ENCODE measurements at places on chromosomes 1 and 21. TPM values are rescaled to one million over a fixed set of nuclear protein-coding genes. Genes with fewer than 3 reads are reported as not detected.

DNA sequence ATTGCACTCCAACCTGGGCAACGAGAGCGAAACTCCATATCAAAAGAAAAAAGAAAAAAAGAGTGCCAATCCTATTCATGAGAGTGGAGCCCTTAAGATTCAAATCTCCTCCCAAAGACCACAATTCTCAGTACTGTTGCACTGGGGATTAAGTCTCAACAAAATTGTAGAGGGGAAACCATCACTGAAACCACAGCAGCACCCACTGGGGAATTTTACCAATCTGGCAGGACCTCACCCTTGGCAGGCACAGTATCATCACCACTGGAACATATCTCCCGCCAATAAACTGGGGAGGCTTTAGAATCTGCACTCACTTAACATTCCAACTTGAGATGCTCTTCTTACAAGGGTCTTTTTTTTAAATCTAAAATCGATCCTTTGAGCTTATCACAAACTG, 41.0 kb downstream of the LRRC40 start:
- no peak for DNase-seq

DNA sequence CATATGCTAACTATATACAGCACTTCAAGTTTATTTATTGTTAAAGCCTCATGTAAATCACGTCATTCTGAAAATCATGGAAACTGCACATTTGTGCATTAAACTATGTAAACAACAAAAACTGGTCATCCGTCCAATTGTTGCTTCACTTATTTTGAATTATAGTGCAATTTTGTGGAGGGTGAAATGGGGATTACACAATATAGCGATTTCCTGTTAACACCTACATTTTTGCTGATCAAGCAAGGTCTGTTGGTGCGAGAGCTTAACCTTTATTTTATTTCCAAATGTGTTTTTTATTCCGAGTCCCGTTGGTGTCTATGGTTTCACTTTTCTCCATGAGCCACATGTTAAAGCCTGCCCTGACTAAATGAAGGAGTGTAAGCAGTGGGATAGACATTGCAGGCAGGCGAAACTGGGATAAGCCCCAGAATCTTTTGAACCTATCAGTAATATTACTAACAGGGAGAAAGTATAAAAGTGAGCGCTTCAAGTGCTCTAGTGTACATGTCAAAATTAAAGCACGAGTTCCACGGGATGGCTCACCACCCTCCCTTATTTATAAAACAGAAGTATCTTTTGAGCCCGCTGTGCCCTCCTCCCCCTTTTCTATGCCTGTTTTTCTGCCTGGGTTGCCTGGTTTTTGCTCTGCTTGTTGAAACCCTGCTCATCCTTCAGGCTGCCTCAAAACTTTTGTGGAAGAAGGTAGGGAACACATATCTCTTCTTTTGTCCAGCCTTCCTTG, 120.7 kb downstream of the NFIA start:
- no peak for DNase-seq

DNA sequence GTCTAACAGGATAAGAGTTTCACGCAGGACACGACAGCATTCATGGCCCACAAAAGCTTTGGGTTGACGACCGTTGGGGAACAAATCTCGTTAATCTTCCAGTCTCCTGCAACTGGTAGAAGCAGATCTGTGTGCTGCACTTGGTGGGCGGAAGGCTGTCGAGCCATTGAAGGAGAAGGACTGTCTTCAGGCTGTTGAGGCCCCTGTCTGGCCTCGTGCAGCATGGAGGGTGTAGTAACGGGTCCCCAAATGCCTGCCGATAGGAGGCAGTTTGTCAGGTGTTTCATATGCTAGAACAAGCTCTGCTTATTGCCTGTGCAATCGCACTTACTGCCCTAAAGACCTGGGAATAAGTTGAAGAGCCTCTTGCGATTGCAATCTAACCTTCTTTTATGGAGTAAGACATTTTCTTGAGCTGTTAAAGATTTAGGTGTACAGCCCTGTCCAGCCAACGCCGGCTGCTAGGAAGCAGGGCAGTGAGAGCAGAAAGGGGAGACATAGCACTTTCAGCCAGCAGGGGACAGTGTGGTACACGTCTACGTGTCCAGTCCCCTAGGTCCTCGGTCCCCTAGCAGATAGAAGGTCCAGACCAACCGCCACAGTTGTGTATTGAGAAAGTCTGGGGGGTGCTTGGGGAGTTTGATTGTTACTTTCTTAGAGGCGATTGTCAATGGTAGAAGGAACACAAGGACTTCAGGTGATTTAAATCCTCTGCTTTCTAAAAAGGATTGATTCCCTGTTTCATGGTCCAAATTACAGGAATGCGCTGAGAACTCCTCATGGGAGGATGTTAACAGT, 102.3 kb upstream of the TMPRSS2 start:
- DNase-seq: peak; percentile 52

DNA sequence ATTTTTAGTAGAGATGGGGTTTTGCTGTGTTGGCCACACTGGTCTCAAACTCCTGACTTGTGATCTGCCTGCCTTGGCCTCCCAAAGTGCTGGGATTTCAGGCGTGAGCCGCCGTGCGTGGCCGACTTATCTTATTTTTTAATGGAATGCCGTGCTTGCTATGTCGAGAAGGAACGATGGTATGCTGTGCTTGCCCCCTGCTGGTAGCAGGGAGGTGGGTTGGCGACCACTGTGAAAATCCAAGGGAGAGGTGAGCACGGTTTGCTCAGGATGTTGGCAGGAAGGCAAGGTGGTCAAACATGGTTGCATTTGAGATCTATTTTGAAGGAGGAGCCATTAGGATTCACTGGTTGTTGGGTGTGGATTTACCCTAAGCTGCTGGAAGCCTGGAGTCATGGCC, 45.8 kb upstream of the RCC2 start:
- DNase-seq: no peak

DNA sequence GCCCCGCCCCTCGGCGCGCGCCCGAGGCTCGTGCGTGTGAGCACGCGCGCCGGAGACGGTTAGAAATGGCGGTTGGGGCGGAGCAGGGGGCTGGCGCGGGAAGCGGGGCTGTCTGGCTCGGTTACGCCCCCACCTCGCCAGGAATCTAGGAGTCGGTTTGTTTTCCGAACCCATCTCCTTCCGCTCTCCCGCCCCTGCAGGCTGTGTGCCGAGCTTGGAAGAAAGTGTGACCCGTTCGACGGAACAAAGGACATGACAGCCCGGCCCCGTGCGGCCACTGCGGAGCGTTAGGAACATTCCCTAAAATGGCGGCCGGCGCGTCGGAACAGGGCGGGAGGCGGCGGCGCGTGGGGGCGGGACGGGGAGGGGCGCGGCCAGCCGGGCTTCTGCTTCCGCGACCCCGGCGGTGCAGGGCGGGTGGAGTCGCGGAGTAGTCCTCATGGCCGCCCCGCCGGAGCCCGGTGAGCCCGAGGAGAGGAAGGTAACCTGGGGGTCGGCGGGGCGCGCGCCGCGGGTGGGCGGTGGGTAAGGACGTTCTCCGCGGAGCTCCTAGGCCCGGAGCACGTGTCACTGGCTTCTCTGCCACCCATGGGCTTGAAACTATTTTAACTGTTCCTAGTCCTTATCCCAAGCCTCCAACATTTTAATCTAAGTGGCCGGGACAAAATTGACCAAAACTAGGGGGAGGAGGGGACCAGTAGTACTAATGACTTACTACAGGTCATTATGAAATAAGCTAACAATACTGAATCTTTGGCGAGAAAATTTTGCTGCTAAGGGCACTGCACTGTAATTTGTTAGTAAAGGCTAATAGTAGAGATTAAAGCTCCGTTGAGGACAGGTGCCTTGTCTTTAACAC, at the start of gene COX20:
Gene COX20 (plus strand): TSS at position 383 of the 859 bp plus-strand sequence. CDS start 57 bp downstream, at position 440.
- peak; percentile 96 for DNase-seq

GRCh38 chr1:155081472-155082300, 3.0 kb downstream of the EFNA3 start:
- no peak for DNase-seq

- no peak for DNase-seq
Observed at GRCh38 chr21:32529679-32530078, 55.6 kb downstream of the TCP10L start.

GRCh38 chr1:9181990-9182783, 52.4 kb upstream of the H6PD start:
- no peak for DNase-seq

DNA sequence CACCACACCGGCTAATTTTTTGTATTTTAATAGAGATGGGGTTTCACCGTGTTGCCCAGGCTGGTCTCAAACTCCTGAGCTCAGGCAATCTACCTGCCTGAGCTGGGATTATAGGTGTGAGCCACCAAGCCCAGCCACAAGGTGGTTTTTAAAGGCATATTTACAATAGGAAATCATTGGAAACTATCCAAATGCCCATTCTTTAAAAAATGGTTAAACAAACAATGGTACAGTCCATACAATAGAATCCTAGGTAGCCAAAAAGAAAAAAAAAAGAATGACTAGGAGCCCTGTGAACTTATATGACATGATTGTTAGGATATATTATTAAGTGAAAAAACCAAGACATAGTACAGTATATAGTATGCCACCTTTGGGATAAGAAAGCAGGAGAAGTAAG, 5.3 kb downstream of the ATP2B4 start:
- DNase-seq: no peak

DNA sequence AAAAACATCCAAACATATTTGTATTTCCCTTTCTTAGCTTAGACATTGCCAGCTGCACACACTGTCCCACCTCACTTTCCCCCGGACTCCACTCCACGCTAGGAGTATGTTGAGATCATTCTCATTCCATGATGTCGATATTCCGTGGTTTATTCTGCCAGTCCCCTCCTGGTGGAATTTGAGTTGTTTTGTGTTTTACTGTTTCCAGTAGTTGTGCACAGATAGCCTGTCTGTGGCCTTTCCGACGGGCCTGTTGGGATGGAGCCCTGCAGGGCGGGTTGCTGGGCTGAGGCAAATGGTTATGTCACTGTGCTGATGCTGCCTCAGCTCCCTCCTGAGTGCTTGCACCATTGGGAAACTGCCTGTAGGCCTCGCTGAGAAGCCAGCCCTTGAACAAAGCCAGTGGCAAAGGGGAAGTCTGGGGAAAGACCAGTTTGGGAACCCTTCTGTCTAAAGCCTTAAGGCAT, 12.8 kb downstream of the TRAPPC10 start:
- DNase-seq: peak; percentile 45

DNA sequence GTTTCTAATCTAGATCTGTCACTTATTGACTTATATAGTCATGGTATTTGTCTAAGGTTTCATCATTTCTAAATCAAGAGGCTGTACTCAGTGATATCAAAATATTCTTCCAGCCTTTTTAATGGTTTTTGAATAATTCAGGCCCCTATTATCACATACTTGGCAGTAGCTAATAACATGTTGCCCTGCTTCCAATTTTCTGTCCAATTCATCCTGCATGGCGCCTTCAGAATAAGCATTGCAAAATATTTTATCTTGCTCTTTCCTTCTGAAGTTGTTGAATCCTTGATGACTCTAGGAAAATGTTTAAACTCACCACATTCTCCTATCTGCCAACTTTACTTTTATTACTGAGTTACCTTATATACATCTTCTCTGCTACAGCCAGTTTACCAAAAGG, 517.2 kb upstream of the B3GALT2 start:
- peak; percentile 63 for DNase-seq

Gene SYCP1
- total RNA-seq: 2.4 TPM

Gene SYT14
- total RNA-seq: 3.9 TPM

Gene HMGCL
- 57.8 TPM for total RNA-seq

Gene HHAT
- 6.3 TPM for total RNA-seq

Data from umbilical cord (tissue), 2 donors.